ENCODE measurements at places on chromosomes 12 and 14.

- DNase-seq: no peak
These were observed 58.4 kb upstream of the BDKRB2 start for GRCh38 chr14:96146131-96146771.

DNA sequence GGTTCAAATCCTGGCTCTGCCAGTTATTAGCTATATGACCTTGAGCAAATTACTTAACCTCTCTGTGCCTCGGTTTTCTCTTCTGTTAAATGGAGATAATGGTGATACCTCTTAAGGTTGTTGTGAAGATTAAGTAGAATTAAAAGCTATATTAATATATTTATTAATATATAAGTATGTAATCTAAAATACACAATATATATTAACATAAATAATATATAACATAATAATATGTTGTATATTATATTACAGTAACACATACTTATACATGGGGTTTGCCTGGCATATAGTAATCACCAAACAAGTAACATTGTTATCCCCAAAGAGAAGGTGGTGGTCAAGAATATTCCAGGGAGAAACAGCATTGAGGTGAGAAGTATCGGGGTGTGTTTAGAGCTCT lies 92.0 kb downstream of the CMKLR1 start:
- no peak for DNase-seq

DNA sequence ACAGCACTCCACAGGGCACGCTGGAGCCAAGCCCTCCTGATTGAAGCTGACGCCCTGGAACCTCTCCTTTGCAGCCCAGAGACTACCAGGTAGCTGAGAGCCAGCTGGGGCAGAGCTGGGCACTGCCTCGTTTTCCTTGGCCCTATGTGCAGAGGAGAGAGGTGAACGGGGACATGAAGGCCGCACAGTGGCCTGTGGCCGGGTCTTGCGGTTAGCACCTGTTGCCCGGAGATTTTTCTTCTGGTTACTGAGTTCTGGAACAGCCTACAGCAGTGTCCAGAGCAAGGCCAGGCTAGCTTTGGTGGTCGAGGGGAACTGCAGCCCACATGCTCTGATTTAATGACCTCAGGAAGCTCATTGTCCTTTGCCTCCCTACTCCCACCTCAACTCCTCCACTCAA lies 201.3 kb upstream of the PRMT8 start:
- DNase-seq: no peak

GRCh38 chr12:90254796-90255195 lies 546.2 kb upstream of the ATP2B1 start:
- no peak for DNase-seq

GRCh38 chr14:20332431-20332787 lies 670 bp downstream of the CCNB1IP1 start:
- no peak for DNase-seq

GRCh38 chr12:72540811-72541210 lies 268.6 kb downstream of the TRHDE start:
- no peak for DNase-seq

DNA sequence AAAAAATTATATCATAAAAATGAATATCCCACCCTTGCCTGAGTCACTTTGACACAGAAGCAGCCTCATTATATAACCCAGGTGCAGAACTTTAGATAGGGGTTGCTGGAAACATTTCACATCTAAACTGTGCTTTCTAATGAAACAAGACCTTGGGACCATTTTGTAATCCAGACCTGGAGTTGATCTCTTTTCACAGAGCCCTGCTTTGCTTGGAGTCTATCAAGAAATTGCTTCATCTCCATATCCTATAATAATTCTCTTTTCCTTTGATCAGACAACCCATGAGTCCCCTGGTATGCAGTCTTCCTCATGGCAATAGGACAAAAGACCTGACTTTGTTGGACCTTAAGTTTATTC lies 76.3 kb downstream of the HSD17B6 start:
- DNase-seq: no peak

- no peak for DNase-seq
These were observed 1.7 kb upstream of the CHPT1 start for GRCh38 chr12:101695706-101696105.

DNA sequence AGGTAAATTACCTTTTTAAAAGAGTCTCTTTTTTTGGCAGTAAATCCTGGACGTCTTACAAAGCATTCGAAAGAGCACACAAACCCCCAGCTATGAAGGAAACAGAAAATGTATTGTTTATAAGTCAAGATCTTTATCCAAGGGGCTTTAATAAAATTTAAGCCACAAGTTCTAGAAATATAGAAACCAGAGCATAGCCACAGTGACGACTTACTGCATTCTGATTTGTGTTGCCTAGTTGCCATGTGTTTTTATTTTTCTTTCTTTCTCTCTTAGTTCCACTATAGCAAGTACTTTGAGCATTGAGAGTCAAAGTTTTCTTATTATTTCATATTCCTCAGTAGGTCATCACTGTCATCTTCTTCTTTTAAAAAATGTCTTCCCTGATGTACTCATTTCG lies 47.8 kb upstream of the TBPL2 start:
- DNase-seq: no peak

GRCh38 chr14:104422837-104423681 lies 156.5 kb upstream of the C14orf180 start:
- no peak for DNase-seq

DNA sequence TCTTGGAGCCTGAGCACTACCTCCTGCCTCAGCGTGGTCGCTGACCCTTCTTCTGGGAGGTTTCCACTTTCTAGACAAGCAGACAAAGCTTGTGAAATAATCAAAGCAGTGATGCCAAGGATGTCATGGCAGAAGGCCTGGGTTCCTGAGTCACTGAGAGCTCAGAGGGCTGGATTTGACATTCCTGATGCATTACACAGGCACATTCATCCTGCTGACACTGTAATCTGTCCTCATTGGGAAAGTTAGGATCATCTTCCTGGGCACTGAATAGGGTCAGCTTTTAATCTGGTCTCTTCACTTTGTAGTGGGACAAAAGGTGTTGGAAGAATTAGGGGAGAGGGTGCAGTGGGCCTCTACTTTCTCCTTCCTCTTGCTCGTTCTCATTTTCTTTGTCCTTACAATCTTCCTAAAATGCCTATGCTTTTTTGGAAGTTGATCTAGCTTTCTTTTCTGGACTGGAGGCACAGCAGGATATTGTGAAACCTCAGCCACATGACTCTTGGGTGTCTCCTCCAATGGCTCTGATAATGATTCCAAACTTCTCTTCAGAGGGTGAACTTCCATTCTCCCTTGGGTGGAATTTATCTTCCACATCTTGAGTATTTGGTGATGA lies 29.6 kb downstream of the EEA1 start:
- DNase-seq: no peak

DNA sequence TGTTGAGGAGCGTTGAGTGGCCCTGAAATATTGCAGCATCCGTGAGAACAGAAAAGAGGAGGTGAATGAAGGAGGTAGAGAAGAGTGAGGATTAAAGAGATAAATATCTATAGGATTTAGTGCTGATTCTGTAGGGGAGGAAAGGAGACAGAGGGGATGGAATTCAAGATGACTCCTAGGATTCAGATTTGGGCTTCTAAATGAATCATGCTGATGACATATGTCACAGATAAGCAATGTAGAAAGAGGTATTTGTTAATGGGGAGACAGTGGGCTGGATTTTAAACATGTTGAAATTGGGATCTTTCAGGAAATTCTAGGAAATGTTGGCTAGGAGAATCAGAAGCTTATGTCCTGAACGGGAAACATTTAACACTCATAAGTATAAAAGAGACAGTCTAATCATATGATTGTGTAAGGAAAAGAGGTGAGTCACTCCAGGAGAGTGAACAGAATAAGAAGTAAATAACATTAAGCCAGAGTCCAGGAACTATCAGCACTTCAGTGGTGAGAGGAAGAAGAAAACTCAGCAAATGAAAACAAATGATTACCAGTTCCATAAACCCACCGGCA lies 58.1 kb upstream of the DIO2 start:
- DNase-seq: no peak

DNA sequence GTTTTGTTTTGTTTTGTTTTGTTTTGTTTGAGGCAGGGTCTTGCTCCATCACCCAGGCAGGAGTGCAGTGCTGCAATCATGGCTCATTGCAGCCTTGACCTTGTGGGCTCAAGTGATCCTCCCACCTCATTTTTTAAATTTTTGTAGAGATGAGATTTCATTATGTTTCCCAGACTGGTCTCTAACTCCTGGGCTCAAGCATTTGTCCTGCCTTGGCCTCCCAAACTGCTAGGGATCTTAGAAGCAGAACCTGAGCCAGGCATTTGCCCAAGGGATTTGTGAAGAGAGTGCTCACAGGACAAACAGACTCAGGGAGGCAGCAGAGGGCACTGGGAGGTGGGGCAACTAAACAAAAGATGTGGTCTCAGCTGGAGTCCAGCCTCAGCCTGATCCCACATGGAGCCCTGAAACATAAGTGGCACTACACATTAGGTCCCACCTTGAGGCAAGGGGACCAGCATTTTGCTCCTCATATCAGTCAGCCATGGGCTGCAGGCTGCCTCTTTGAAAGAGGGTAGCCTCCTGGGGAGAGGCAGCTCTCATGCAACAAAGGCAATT lies 86.2 kb upstream of the CMKLR1 start:
- no peak for DNase-seq

- DNase-seq: no peak
These were observed 25.0 kb upstream of the HIGD1C start for GRCh38 chr12:50927356-50927755.

GRCh38 chr12:11839091-11839641 lies 189.7 kb downstream of the ETV6 start:
- DNase-seq: no peak

DNA sequence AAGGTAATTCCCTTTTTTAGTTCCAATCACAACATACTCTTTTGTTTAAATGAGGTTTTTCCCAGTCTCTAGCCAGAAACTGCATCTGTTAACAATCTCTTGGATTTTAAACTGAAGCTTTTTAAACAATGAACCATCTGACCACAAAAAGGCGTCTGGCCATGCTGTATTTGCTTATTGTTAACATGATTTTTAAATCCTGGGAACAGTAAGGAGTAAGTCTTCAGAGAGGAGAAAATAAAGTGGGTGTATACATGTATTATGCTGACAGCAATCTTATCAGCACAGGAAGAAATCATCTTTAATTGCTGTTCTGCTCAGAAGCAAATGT lies 106.2 kb downstream of the DAAM1 start:
- DNase-seq: no peak

- peak; percentile 32 for DNase-seq
These were observed 17.1 kb downstream of the SLC11A2 start for GRCh38 chr12:51009056-51009440.

DNA sequence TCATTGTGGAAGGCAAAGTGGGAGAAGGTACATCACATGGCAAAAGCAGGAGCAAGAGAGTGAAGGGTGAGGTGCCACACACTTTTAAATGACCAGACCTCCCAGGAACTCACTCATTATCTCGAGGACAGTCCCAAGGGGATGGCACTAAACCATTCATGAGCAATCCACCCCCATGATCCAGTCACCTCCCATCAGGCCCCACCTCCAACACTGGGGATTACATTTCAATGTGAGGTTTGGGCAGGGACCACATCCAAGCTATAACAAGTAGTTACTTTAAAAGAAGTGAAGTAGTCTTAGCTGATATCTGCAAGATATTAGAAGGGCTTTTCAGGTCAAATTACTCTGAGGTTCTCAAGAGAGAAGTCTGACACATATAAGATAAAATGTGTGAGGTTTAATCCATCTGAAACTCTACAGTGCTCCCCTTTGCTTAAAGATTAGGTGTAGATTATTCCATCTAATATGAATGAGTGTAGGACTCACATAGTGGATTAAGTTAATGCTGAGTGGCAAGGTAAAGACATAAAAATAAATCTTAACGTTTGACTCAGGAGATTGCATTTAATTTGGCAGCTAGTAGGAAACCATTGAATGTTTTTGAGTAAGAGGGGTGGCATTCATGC lies 130.8 kb downstream of the TMX1 start:
- DNase-seq: no peak

- DNase-seq: no peak
These were observed 103.6 kb downstream of the DAAM1 start for GRCh38 chr14:59292028-59292427.

- no peak for DNase-seq
These were observed 264.7 kb downstream of the EGLN3 start for GRCh38 chr14:33686218-33686617.

- no peak for DNase-seq
These were observed 9.4 kb upstream of the ABCD4 start for GRCh38 chr14:74312161-74312560.

DNA sequence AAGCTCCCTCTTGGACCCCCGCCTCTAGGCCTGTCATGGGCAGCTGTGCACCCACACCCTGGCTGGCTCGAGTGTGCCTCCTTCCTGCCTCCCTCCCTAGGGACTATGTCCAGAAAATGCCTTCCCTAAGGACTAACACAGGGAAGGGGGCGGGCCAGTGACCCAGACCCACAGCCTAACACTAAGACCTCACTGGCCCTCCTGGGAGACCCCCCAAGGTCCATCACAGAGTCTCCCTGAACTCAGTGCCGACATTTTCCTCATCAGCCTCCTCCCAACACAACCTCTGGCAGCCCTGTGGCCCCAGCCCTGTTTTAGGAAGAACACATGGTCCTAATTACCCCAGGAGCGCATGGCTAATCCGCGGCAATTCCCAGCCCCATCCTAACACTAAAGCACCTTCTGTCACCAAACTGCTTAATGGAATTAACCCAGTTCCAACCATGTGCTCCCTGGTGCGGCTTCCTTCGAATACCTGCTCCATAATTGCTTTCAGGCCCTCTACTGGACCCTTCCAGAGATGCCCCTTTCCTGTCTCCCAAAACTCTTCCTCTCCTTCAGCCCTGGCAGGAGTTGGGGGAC lies 5.6 kb downstream of the MSI1 start:
- DNase-seq: no peak

- DNase-seq: no peak
These were observed 85.3 kb upstream of the OVCH1 start for GRCh38 chr12:29582677-29583272.

DNA sequence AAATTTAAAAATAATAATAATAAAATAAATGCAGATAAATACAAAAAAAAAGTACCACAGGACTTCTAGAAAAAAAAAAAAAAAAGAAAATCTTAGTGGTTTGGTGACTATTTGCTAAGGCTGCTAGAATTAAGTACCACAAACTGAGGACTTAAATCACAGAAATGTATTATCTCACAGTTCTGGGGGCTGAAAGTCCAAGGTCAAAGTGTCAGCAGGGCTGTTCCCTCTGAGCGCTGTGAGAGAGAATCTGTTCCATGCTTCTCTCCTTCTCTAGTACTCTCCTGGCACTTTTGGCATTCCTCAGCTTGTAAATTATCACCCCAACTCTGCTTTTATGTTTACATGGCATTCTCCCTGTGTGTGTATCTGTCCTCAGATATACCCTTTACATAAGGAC lies 101.2 kb downstream of the IPO8 start:
- DNase-seq: no peak

- no peak for DNase-seq
These were observed 630 bp downstream of the NELL2 start for GRCh38 chr12:44875417-44875953.

All from effector CD8-positive, alpha-beta T cell (primary cell).